ENCODE measurements at places on chromosomes 16 and 17.

GRCh38 chr16:57427824-57428223, 19.4 kb downstream of the CIAPIN1 start:
- no peak for DNase-seq

DNA sequence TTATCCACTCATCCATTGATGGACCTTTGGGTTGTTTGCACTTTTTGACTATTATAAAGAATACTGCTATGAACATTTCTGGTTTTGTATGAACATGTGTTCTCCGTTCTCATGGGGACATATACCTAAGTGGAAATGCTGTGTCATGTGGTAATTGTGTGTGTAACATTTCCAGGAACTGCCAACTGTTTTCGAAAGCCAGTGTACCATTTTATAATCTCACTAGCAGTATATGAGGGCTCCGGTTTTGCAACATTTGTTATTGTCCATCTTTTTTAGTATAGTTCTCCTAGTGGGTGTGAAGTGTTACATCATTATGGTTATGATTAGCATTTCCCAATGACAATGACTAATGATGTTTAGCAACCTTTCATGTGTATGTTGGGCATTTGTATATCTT, 5.1 kb upstream of the TRIM25 start:
- no peak for DNase-seq

GRCh38 chr16:3458278-3458851, 14.9 kb downstream of the NAA60 start:
- DNase-seq: peak; percentile 38

GRCh38 chr17:65292430-65292829, 155.3 kb downstream of the RGS9 start:
- DNase-seq: no peak
